ENCODE measurements at places on chromosomes 1 and 21.

DNA sequence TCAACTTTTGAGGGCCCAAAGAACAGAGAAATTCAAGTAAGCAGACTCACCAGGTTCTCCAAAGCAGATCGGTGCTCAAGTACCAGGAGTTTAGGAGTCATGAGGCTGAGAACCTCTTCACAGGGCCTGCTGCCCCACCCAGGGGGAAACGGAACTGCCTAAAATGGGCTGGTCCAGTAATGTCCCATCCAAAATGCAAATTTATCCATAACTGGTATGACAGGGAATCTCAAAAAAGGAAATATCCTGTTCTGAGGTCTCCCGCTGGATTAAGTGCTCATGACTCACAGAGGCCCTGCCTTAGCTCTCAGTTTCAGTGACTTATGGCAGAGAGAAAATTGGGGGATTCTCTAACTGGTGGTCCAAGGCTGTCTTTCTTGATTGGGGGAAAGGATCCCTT, 9.3 kb downstream of the SPRR2G start:
- DNase-seq, result no peak

- DNase-seq, result peak; percentile 35
These were observed 30.8 kb upstream of the PTGFRN start for GRCh38 chr1:116878804-116879477.

- no peak for DNase-seq
These were observed 49.0 kb downstream of the SIM2 start for GRCh38 chr21:36747815-36748383.

DNA sequence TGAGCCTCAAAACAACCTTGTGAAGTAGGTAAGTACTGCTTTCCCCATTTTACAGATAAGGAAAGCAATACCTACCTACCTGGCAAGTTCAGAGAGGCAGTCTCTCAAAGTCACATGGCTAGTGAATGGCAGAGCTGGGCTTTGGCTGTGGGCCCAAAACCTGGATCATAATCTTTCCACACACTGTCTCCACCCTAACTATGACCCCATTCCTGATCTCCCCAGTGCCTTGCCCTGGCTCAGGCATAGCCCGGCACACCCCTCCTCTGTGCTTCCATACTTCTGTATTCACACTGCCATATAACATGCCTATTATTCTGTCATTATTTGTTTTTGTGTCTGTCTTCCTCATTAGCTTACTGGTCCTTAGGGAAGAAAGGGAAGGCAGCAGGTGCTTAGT, 15.9 kb downstream of the GNG12 start:
- DNase-seq, result no peak

DNA sequence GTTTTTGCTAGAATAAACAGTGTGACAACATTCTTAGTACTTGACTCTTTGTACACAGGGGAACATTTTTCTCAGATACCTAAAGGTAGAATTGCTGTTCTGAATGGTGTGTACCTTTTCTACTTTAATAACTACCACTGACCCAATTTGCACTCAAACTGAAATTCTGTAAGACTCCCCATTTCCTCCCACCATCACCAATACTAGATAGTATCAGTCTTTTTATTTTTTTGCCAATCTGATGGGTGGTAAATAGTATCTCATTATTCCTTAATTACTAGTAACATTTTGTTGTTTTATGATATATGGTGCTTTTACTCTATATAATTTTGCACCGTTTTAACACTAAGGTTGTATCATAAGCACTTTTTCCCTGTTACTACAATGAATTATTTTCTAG, 28.8 kb upstream of the GCLM start:
- no peak for DNase-seq

Measured in CD4-positive, alpha-beta T cell treated with Interleukin-2 at 100 ng/mL for 4 hours (primary cell).